ENCODE measurements at places on chromosomes 6 and 20.

DNA sequence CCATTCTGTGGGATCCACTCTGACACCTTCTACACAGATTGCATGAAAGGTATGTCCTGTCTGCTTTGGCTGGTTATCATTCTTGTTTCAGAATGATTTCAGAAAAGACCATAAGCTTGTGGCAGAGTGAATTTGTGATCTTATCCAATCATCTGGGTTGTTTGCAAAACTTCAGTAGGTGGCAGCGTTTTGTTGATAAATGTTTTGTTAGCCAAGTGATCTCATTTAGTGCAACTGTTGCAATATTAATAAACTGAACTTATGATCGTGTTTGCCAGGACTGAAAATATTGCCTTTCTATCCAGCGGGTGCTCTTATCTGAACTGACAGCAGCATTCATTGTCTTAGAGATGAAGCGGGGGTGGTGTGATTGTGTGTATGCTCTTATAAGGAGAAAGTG, 613.2 kb upstream of the NOX3 start:
- DNase-seq: no peak

DNA sequence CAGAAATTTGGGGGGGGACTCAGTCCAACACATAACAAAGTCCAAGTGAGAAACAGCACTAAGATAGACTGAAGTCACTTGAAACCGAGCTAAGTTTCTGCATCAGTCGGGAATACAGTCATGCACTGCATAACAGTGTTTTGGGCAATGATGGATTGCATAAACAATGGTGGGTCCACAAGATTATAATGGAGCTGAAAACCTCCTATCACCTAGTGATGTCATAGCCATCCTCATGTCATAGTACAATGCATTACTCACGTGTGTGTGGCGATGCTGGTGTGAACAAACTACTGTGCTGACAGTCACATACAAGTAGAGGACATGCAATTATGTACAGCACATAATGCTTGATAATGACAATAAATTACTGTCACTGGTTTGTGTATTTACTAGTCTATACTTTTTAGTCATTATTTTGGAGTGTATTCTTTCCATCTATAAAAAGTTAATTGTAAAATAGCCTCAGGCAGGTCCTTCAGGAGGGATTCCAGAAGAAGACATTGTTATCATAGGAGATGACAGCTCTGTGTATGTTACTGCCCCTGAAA, 154.5 kb upstream of the ECI2 start:
- no peak for DNase-seq

DNA sequence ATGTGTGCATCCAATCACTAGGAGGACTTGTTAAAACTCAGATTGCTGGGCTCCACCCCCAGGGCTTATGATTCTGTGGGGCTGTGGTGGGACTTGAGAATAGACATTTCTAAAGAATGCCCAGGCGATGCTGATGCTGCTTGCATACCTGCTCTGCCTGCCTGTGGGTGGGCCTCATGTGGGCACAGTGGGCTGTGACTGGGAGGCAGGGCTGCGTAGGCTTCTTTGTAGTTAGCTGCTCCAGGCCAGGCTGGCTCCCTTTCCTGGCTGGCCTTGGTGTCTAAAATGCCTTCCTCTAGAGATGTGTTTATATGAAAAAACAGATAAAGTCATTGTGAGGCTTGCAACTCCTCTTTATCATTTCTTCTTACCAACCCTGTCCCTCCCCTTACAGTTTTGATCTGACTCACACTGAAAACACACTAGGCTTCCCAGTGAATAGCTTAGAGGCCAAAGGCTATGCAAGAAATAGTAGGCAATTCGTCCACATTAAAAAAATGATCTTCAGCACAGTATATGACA, 495.5 kb upstream of the MAP3K7 start:
- no peak for DNase-seq

- no peak for DNase-seq
Measured at GRCh38 chr6:133779916-133780695, 108.8 kb upstream of the TCF21 start.

- DNase-seq: no peak
Measured at GRCh38 chr6:10082385-10082784, 332.5 kb downstream of the TFAP2A start.

All from activated CD4-positive, CD25-positive, alpha-beta regulatory T cell treated with anti-CD3 and anti-CD28 coated beads, Interleukin-2, amount 50 U/mL, for 16 hours (primary cell).